ENCODE measurements at places on chromosomes 2 and 18.

DNA sequence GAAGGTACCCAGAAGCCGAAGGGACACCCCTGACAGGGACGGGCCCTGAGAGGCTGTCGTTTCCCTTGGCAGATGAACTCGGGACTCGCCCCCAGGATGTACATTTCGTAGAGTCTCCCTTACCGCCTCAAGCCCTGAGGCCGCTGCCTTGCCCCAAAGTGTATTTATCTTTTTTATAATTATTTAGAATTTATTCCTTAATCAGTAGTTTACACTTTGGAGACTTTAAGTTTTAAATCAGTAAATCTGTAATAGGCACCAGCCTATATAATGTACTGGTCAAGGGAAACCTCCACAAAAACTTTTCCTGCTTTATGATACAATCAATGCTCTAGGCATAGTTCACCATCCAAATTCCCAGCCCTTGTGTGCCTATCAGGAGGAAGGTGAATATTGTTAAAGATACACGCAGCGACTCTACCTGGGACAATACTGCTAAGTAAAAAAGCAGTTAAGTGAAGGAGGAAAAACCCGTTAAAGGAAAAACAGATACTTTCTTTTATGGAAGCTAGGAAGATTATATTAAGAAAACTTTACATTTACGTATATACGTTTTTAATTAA lies 848 bp downstream of the VRK2 start:
- DNase-seq: peak; percentile 32

- no peak for DNase-seq
These were observed 12.1 kb upstream of the GAL3ST2 start for GRCh38 chr2:241764275-241765241.

- no peak for DNase-seq
These were observed 922 bp downstream of the HS1BP3 start for GRCh38 chr2:20649976-20650375.

GRCh38 chr2:101858910-101859309 lies 132.8 kb upstream of the IL1R2 start:
- DNase-seq: no peak

GRCh38 chr2:26503231-26503880 lies 25.4 kb upstream of the OTOF start:
- DNase-seq: peak; percentile 86

- DNase-seq: no peak
These were observed 264.6 kb downstream of the PHLPP1 start for GRCh38 chr18:62979900-62980299.

DNA sequence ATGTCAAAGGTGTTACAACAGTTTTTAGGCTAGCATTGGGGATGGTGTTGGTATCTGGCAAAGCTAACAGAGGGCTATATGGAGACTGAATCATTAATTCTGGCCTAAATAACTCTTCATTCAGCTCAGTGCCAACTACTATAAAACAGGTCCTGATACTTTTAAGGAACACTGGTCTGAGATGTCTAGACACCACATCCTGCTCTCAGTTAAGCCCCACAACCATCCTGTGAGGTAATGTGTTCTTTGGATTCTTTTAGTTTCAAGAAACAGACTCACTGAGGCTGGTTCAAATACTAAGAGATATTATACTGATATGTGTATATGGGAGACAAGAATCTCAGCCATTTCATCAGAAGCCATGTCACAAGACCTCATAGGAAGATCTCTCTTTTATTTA lies 14.2 kb upstream of the HK2 start:
- DNase-seq: no peak

GRCh38 chr2:151262629-151263028 lies 966 bp upstream of the RBM43 start:
- DNase-seq: no peak

DNA sequence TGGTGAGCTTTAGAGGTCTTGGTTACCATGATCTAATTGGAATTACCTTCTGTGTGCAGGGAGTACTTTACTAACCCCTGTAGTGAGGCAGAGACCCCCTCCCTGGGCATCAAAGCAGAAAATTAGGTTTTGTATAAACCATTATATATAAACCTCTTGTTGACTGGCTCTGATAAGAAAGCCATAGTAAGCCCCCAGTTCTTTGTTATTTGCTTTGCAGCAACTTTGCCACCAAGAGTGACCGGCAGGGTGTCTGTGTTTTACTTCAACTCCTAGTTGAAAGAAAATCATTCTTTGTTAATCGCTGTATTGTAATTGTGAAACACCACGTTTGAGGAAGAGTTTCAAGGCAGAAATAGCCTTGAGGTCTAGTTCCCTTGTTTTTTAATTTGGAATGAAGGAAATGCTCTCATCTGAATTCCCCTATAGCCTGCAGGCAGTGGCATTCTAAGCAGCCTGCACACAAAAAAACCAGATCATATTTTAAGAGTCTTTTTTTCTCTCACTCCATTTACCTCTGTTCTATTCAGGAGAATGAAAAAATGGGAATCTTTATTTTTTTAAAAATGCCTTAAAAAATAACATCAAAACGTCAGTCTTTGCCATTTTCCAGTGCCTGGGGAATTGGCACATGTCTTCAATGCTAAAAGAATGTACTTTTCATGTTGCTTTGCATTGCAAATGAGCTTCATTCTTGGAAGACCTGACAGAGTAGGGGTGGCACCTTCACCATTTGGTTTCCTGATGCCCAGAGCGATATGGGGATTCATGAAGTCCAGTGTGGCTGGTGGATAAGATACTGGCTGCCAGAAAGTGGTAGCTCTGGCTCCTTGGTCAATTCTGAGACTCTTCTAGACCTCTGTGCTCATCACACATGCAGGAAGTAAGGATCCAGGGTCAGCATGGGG lies 338.1 kb downstream of the SLC4A3 start:
- no peak for DNase-seq

- DNase-seq: no peak
These were observed 82.0 kb downstream of the PMS1 start for GRCh38 chr2:189866296-189866695.

DNA sequence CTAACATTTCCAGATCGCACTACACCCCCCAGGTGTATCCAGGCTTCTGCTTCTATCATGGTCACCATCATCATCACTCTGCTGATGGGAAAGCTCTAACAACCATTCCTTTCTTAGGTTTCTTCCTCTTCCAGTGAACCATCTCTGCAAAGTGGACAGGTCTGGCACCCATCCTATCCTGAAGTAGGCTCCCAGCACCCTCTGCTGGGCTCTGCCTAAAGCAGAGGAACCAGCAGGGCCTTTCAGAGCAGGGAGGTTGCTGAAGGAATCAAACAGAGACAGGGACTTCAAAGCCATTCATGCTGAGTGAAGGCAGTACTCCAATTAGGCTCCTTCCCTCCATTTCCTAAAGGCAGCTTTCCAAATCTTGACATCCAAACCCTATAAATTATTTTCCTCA lies 27.2 kb upstream of the SATB2 start:
- peak; percentile 28 for DNase-seq

- DNase-seq: no peak
These were observed 142.7 kb downstream of the KLHL14 start for GRCh38 chr18:32629981-32630700.

GRCh38 chr2:65436824-65437221 lies 4.4 kb upstream of the SPRED2 start:
- DNase-seq: no peak

DNA sequence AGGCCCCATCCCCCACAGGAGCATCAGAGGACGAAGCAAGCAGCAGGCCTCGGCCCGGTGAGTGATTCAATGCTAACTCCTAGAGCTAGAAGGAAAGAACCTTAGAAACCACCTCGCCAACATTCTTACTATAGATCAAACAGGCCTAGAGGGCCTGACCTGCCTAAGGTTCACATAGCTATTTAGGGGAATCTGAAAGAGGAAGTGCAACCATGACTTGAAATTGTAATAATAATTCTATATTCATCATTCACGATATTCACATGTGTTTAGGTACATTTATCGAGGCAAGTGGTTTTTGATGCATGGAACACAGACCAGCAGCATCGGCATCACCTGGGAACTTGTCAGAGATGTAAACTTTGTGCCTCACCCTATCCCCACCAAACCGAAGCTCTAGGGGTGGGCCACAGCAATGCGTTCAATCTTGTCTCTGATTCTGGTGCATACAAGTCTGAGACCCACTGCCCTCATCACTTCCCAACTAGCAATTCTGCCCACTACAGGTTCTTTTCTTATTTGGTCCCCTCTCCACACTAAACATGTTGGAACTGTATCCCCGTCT lies 78.0 kb upstream of the DNMT3A start:
- no peak for DNase-seq

GRCh38 chr2:234189786-234190300 lies 139.3 kb downstream of the SPP2 start:
- no peak for DNase-seq

DNA sequence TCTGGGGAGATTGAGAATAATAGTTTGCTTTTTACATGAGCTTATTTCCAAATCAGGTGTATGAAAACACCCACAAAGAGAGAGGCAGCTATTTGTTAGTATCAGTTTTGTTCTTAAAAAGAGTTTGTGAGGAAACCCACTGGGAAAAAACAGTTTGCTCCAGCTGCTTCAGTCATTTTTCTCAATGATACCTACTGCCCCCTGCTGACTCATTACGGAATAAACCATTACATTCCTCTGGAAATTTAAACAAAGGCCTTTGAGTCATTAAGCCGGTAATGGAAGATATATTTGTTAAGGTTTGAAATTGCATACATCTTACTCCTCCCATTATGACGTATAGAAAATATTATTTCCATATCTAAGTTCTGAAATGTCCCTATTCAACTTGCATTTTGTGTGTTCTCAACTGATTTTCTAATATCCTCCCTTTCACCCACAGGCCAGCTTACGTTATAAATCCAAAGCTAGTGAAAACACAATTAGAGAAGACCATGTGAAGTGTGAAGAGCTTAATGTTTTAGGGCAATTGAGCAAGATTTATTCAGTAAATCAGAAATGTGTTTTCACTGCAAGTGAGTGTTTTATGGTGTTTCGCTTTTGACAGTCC lies 761.6 kb downstream of the DSC3 start:
- peak; percentile 2 for DNase-seq

DNA sequence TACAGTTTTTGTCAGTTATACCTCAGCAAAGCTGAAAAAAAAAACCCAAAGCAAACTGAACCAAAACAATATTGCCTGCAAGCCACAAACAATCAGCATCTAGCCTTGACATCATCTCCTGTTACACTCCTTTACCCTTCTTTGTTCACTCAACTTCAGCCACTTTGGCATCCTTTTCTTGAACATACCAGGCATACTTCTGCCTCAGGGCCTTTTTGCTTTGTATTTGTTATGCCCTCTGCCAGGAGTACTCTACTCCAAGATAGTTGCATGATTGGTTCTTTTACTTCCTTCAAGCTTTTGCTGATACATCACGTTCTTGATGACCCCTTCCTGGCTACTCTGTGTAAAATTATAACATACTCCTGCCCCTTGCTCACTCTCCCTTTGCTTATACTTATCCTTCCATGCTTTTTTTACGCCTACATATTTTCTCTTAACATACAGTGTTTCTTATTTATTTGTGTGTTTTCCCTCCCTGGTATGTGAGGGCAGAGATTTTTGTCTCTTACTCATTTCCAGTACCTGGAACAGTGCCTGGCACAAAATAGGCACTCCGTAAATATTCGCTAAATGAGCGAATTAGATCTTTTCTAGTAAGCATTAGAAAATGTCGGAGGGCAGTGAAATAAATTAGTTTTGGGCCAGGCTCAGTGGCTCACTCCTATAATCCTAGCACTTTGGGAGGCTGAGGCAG lies 12.7 kb downstream of the ABI2 start:
- no peak for DNase-seq

DNA sequence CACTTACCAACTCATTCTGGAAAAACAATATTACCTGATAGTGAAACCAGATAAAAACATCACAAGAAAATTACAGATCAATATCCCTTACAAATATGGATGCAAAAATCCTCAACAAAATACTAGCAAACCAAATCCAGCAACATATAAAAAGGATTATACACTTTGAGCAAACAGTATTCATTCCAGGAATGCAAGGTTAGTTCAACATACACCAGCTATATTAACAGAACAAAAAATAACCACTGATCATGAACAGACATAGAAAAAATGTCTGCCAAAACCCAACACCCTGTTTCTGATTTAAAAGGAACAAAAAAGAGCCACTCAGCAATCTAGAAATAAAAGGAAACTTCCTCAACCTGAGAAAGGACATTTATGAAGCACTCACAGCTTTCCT lies 62.1 kb downstream of the TLK1 start:
- DNase-seq: no peak

DNA sequence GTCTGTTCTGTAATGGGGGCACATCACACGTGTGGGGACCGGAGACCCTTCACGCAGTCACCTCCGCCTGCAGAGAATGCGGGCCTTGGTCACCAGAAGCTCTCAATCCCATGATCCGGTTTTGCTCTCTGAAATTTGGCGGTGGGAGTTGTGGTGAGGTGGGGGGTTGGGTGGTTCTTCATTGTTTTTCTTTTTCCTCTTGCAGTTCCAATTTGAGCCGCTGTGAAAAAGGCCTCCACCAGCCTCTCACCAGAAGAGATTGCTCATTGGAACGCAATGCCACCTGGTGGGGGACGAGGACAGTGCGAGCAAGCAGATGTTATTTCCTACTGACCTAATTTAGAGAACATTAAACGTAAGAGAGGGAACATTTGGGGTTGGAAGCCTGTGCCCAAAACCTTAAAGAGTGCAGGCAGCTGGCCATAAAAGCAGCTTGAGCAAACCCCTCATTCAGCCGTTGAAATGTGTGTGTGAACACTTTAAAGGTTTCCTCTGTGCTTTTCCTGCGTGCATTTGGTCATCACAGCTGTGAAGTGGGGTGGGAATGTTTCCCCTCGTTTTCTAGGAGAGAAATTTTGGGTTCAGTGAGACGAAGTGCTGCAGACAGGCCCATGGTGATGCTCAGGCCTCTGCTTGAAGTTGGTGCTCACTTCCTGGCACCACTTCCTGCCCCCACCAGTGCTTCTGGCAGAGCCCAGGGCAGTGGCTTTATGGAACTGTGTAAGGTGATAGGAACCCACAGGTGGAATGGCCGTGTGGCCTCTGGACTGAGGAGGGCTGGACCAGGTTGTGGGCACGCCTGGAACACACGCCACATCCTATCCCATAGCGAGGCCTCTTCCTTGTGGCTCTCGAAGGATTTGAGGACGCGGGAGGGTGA lies 61.7 kb downstream of the ZCCHC2 start:
- DNase-seq: peak; percentile 60

GRCh38 chr2:9029721-9030120 lies 26.2 kb upstream of the MBOAT2 start:
- no peak for DNase-seq
